ENCODE measurements at places on chromosomes 3 and 15.

DNA sequence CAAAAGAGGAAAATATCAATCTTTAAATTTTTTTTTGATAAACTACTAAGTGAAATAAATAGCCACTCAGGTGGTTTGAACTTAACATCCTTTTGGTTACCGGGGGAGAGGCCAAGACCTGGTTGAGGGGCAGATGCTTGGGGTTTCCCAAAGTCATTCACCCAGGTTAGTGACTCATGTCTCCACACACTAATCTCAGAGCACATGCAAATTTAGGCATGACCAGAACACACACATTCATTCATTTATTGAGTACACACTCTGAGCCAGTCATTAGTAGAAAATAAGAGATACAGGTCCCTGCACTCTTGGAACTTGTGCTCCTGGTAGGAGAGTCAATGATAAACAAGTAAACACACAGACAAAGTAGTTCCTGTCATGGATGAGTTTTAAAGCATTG lies 7.3 kb downstream of the ILDR1 start:
- no peak for DNase-seq

GRCh38 chr15:86199467-86200145 lies 119.9 kb downstream of the AGBL1 start:
- DNase-seq = no peak

GRCh38 chr3:194540274-194540905 lies 53.6 kb upstream of the ATP13A3 start:
- DNase-seq = no peak

- no peak for DNase-seq
Measured at GRCh38 chr3:168939651-168940238, 723.8 kb downstream of the MECOM start.

DNA sequence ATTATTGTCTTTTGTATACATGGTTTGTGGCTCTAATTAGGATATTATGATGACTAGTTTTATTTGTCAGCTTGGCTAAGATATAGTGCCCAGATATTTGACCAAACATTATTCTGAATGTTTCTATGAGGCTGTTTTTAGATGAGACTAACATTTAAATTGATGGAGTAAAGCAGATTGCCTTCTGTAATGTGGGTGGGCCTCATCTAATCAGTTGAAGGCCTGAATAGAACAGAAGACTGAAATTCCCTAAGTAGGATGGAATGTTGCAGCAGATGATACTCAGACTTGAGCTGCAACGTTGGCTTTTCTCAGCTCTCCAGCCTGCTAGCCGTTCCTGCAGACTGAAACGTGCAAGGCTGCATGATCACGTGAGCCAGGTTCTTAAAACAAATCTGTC lies 546.5 kb downstream of the EDEM1 start:
- no peak for DNase-seq

DNA sequence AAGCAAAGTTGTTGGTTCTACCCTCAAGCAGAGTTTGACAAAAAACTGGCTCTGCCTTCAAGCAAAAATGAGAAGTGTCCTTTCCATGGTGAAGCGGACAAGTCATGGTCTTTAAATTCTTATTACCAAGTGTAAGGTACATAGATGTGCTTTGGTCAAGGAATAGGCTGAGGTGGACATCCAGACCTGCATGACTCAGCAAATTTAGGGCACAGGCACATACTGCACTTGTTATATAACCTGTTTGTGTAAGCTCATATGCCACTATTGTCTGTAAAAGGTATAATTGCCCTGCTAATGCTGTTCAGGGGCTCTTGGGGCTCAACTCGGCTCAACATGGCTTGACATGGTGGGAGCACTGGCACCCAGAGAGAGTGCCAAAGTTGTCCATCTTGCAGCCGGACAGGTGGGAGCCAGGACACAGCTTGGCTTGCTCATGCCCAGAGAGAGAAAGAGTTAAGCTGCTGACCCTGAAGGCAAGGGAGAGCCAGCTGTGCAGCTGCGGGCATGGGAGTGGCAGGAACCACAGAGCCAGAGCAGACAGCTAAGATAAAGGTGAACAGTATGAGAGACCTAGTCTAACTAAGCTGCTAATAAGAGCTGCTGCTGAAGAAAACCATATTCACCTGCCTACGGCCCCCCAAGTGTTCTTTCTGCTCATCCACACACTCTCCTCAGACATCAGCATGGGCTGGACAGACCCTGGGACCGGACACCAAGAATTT lies 17.7 kb downstream of the MCCC1 start:
- DNase-seq = no peak

GRCh38 chr3:14943042-14943441 lies 4.3 kb upstream of the NR2C2 start:
- DNase-seq = no peak

DNA sequence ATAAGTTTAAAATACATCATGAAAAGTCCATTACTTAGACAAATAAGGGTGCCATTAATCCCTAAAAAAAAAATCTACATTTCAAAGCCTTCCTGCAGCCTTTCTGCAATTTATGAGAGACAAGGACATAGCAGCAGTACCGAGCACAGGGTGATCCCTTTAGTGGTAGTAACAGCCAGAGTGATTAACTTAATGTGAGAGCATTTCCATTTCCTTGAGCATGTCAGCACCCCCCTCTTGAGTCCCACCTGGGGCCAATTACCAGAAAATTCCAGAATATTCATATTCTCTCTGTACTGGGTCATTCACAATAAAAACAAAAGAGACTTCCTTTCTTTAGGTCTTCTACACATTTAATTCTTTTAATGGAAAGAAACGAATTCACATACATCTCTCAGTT lies 546.9 kb upstream of the CCDC54 start:
- no peak for DNase-seq

Data from kidney glomerular epithelial cell (primary cell).